ENCODE measurements at places on chromosomes 16 and 17. TPM values are rescaled to one million over a fixed set of nuclear protein-coding genes. Genes with fewer than 3 reads are reported as not detected.

KRT16 gene
- total RNA-seq = not detected

ZNF75A gene
- total RNA-seq = 15.4 TPM

ZNF598 gene
- 4.4 TPM for total RNA-seq

TEKT1 gene
- not detected for total RNA-seq

DOC2A gene
- not detected for total RNA-seq

PPL gene
- 0.36 TPM for total RNA-seq

MIS12 gene
- 18.1 TPM for total RNA-seq

CDR2L gene
- total RNA-seq = 5.6 TPM
